Osteoblast (primary cell): ENCODE measurements at places on chromosomes 6 and 20. TPM values are rescaled to one million over a fixed set of nuclear protein-coding genes. Genes with fewer than 3 reads are reported as not detected.

CYP24A1 gene
- total RNA-seq, result not detected in 2 replicates

DNA sequence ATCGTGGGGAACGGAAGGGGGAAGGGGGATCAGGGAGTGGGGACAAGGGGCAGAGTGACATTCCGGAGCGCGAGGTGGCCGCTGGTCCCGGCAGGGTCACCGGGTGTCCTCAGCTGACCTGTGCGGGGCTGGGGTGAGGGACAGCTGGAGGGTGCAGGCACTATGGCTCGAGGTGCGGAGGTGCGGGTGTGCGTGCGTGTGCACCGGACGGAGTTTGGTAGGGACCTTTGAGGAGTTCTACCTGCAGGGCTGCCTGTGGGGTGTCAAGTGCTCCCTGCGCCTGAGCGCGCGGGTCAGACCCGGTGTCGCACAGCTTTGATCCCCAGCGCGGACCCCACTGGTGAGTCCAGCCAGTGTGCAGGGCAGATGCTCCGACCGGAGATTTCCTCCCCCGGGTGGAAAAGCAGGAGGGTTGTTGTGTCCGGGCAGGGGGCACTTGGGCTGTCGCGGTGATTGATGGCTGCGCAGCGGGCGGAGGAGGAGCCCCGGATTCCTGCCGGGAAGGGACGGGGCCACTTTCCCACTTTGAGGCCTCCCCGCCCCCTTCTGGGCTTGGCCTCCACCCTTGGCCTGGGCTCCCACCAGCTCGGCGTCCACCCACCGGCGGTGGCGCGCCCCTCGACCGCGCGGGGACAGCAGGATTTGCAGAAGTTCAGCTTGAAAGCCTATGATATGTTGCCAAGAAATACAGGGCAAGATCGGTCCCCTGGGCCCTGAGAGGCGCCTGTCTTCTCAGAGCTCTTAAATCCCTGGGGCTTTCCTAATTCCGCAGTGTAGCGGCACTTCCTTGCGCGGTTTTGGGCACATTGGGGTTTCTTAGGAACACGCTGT, 658 bp downstream of the RIN2 start:
- H3K36me3 ChIP-seq, result no peaks in the 10 kb centered on the region
- DNase-seq, result peak; percentile 82
- H3K4me1 ChIP-seq, result peaks cover 22% of the 10 kb centered on the region
- H3K27ac ChIP-seq, result peak overlapping the region; percentile 23
- H3K4me3 ChIP-seq, result peak overlapping the region; percentile 93

TSBP1 gene
- not detected in 2 replicates for total RNA-seq

LY6G6C gene
- not detected in 2 replicates for total RNA-seq

TNFRSF6B gene
- 2.1 and 2.9 TPM in 2 replicates for total RNA-seq

GRM1 gene
- under 0.01 TPM in 2 replicates for total RNA-seq

- H3K27ac ChIP-seq, result no peak overlapping the region
- H3K4me1 ChIP-seq, result peaks cover 5% of the 10 kb centered on the region
- H3K4me3 ChIP-seq, result no peak overlapping the region
- H3K27me3 ChIP-seq, result no peaks in the 10 kb centered on the region
- DNase-seq, result peak; percentile 80
These were observed 28.2 kb upstream of the TAF8 start for GRCh38 chr6:42021847-42022754.

GRCh38 chr20:22324505-22324904, 259.9 kb downstream of the FOXA2 start:
- H3K4me3 ChIP-seq, result no peak overlapping the region
- no peak overlapping the region for H3K27ac ChIP-seq
- no peaks in the 10 kb centered on the region for H3K4me1 ChIP-seq

GRCh38 chr6:144362042-144363018, 77.2 kb downstream of the UTRN start:
- no peak for DNase-seq
- no peaks in the 10 kb centered on the region for H3K36me3 ChIP-seq
- H3K27me3 ChIP-seq, result no peaks in the 10 kb centered on the region
- H3K4me3 ChIP-seq, result no peak overlapping the region

GRCh38 chr6:133595111-133595761, 293.7 kb upstream of the TCF21 start:
- H3K36me3 ChIP-seq, result no peaks in the 10 kb centered on the region
- no peak overlapping the region for H3K4me3 ChIP-seq
- peak; percentile 23 for DNase-seq
- H3K4me1 ChIP-seq, result peaks cover 26% of the 10 kb centered on the region
- H3K27ac ChIP-seq, result peak overlapping the region; percentile 55
- H3K27me3 ChIP-seq, result no peaks in the 10 kb centered on the region

RWDD1 gene
- 35.1 and 39.1 TPM in 2 replicates for total RNA-seq

DNA sequence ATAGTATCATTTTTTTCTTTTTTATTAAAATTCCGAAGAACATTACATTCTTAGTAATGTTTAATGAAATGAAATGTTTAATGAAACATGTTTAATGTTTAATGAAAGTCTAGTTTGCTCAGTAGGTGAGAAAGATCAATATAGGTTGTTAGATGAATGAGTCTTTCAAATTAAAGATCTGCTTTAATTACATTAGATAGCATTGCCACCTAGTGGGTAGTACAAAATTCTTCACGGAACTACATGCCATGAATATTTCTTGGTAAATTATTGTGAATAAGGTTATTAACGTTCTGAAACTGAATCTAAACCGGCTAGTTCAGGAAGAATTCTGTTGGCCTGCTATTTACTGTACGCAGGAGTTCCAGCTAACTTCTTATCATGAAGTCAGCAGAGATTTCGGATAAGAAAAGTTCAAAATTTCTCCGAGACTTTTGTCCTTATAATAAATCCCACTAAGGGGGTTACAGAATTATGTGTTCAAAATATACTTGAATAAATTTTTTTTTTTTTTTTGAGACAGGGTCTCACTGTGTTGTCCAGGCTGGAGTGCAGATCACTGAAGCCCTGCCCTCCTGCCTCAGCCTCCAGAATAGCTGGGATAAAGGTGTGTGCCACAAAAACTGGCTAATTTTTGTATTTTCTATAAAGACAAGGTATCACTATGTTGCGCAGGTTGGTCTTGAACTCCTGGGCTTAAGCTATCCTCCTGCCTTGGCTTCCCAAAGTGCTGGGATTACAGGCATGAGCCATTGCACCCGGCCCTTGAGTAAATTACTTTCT, 7.9 kb upstream of the GMNN start:
- H3K4me1 ChIP-seq, result no peaks in the 10 kb centered on the region
- H3K27me3 ChIP-seq, result no peaks in the 10 kb centered on the region
- no peak overlapping the region for H3K27ac ChIP-seq

PPP1R3D gene
- total RNA-seq, result 8.0 and 8.8 TPM in 2 replicates

GRCh38 chr6:130574146-130574545, 208.3 kb downstream of the TMEM200A start:
- no peaks in the 10 kb centered on the region for H3K27me3 ChIP-seq
- no peak overlapping the region for H3K4me3 ChIP-seq
- no peaks in the 10 kb centered on the region for H3K36me3 ChIP-seq
- DNase-seq, result no peak
- H3K4me1 ChIP-seq, result no peaks in the 10 kb centered on the region

DYNLRB1 gene
- total RNA-seq, result 51.0 and 51.6 TPM in 2 replicates

- DNase-seq, result no peak
- H3K27ac ChIP-seq, result no peak overlapping the region
- no peak overlapping the region for H3K4me3 ChIP-seq
- no peaks in the 10 kb centered on the region for H3K36me3 ChIP-seq
These were observed 134.1 kb upstream of the SALL4 start for GRCh38 chr20:51936377-51936776.
